Activated CD8-positive, alpha-beta memory T cell treated with anti-CD3 and anti-CD28 coated beads for 4 hours (primary cell): ENCODE measurements at places on chromosomes 1 and 21.

DNA sequence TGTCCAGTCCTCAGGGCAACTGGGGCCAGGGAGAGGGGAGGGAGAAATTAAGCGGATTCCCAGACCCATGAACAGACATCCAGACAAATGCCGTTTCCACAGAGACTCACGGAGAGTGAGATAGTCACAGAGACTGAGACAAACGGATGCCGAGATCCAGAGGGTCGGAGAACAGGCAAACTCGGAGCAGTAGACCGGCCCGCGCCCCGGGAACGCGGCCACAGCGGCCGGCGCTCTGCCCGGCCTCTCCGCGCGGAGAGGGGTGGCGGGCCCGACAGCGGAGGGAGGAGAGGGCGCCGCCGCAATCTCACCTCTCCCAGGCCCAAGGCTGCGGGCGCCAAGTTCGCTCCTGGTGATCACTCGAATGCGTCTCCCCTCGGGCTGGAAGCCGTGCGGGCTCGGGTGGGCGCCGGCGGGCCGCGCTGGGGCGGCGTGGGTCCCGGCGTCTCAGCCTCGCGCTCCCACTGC, 831 bp upstream of the FOXD2 start:
- DNase-seq: no peak

DNA sequence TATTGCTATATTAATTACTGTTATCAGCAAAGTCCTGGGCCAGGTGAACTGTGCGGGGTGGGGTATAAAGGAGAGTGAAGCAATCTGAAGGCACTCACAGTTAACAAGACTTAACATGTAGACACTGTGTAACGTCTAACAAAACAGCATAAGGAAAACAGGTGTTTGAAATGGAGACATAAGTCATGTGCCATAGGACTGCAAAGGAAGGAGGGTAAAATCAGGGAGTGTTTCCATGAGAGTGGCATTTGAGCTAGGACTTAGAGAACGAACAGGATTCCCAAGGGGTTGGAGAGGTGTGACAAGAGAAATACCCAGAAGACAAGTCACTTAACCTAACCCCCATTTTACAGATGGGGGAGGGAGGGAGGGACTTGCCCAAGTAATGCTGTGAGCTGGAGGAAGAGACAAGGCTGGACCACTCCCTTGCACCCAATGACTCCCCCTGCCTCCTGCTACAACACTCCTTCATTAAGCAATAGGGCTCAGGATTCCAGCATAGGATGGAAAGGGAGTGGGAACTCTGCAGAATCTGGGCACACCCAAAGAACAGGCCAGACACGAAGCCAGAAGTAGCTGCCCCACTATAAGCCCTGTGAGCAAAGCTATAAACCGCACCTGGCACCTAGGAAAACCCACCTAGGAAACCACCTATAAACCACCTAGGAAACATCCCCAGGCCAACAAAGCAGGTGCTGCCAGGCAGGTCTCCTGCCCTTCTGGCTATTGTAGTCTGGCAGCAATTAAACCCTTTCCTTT, 6.6 kb downstream of the PEF1 start:
- no peak for DNase-seq

GRCh38 chr1:98305362-98305761, 356.2 kb upstream of the SNX7 start:
- DNase-seq: no peak

GRCh38 chr1:2347896-2348295, 43.5 kb downstream of the MORN1 start:
- DNase-seq: no peak

GRCh38 chr1:112359961-112360767, 35.9 kb upstream of the CTTNBP2NL start:
- DNase-seq: no peak

GRCh38 chr1:42936309-42937078, 22.2 kb downstream of the SLC2A1 start:
- DNase-seq: no peak
